ACHN (cell line): ENCODE measurements at places on chromosomes 6 and 20.

DNA sequence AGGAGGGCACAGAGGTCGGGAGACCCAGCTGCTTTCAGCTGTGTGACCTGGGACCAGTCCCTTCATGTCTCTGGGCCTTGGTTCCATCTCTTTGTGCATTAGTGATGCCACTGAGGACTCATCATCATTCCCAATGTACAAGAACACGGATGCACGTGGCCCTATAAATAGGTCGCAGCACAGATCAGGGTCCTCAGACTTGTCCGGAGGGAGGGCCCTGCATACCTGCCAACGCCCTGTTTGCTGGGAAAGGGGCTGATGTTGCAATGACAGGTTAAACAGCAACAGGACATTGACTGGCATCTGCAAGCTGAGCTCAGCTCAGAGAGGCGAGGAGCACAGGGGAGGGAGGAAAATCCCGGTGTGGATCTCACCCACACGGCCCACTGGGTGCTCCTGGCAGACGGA is 21.8 kb downstream of the TGM2 start:
- peak; percentile 38 for DNase-seq

- no peak for DNase-seq
Measured at GRCh38 chr6:6771964-6772363, 183.4 kb downstream of the LY86 start.

GRCh38 chr20:10679269-10679668 is 5.5 kb upstream of the JAG1 start:
- no peak for DNase-seq

DNA sequence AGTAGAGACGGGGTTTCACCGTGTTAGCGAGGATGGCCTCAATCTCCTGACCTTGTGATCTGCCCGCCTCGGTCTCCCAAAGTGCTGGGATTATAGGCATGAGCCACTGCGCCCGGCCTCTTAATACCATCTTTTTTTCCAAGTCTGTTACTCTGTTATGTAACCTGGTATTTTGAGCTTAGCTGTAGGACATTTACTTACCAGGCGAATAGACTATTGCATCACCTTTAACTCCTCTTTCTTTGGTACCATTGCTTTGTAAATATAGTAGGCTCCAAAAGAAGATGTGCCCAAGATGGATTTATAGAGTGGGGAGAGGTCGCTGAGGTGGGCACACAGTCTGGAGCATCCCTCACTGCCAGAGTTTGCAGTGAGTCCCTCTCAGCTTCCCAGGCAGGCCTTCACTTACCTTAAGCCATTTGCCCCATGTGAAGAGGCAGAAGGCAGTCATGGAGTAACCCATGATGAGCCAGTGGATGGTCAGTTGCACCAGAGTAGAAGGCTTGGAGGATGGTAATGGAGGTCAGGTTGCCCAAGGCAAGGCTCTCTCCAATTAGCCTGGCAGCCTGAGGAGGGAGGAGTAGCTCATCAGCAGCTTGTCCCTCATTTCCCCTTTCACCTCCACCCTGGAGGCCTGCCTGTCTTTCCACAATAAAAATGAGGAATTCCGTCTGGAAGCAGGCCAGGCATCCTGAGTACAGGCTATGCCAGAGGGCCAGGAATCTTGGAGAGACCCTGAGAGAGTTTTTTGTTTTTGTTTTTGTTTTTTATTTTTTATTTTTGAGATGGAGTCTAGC is 9.7 kb downstream of the TIAM2 start:
- DNase-seq, result no peak

DNA sequence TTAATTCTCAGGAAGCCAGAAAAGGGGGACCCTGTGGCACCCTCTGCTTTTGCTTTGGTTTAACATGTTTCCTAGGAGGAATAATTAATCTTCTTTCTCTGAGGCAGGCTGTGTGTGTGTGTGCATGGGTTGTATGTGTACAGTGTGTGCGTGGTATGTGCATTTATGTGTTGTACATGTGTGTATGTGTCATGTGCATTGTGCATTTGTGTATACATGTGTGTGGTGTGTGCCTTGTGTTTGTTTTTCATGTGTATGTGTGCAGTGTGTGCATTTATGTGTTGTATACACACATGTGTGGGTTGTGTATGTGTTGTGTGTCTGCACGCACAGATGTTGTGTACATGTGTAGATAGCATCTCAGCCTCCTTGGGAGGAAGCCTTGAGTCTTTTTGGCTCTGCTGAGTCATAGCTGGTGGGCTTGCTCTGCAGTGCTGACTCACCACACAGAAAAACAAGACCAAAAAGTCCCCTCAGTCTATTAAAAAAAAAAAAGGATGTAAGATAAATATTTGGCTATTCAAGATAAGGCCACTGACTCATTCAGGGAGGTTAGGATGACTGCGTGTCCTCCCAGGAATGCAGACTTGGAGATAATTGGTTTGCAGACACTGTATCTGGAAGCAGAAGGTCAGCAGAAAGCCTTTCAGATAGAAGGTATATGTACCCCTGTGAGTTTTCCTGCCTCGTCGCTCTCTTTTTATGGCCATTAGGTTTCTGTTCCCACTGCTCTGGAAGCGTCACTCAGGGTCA is 58.6 kb downstream of the SYNJ2 start:
- peak; percentile 81 for DNase-seq

DNA sequence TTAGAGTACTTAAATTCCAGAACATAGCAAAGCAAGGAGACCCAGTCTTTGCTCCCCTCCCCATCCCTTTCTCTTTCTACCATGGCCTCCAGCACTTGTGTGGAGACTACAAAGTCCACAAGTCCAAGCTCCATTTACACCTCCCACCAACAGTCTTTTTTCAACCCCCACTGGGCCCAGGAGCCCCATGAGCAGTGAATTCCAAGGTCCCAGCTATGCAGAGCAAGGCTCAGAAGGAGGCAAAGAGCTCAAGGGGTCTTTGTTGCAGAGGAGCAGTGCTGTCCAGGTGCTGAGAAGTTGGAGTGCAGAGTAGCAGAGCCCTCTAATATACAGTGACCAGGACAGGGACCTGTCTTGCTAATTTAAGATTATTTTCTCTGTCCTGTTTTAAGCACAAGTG is 9.0 kb downstream of the PAK5 start:
- DNase-seq, result no peak
